ENCODE measurements at places on chromosomes 4 and X.

DNA sequence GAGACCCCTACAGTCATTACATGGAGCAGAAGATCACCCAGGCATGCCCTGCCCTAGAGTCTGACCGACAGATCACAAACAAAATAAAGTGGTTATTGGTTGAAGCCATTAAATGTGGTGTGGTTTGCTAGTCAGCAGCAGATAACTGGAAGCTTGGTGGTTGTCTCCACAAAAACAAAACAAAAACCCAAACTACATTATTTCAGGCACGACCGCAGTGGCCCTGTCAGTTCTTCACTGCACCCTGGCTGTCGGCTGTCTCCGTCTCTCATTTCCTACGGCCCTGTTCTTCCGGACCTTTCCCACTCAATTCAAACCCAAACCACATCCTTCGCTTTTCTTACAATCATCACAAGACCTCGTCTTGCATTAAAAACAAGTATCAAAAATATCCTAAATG is 521.3 kb upstream of the ZFP42 start:
- ATAC-seq, result no peak

- ATAC-seq, result no peak
Observed at GRCh38 chr4:152836936-152837335, 57.2 kb downstream of the ARFIP1 start.

- no peak for ATAC-seq
Observed at GRCh38 chr4:6097581-6097980, 79.3 kb upstream of the C4orf50 start.

- ATAC-seq, result no peak
Observed at GRCh38 chr4:41318839-41319530, 62.3 kb downstream of the UCHL1 start.

- no peak for ATAC-seq
Observed at GRCh38 chrX:149365061-149365460, 140.0 kb downstream of the IDS start.

- ATAC-seq, result no peak
Observed at GRCh38 chr4:187464573-187464972, 531.0 kb upstream of the ZFP42 start.

- ATAC-seq, result no peak
Observed at GRCh38 chr4:95204873-95205272, 343.9 kb downstream of the UNC5C start.

DNA sequence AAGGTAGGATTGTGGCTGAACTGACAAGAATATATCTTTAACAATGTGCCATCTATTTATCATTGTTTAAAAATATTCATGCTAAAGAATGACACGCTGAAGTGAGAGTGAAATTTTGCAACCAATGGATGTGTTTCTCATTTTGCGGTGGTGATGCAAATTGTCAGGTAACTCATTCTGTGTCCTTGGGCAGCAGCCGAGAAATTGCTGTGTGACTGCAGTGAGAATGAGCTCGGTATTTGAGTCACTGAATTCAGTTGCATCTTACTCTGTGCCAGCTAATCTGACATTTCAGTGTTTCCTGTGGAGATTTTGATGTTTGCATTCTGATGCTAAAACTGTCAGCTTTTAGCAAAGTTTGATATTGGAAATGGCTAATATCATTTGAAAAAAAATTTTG is 28.1 kb downstream of the MCUB start:
- ATAC-seq, result no peak

GRCh38 chr4:5931526-5931925 is 38.6 kb upstream of the CRMP1 start:
- no peak for ATAC-seq

DNA sequence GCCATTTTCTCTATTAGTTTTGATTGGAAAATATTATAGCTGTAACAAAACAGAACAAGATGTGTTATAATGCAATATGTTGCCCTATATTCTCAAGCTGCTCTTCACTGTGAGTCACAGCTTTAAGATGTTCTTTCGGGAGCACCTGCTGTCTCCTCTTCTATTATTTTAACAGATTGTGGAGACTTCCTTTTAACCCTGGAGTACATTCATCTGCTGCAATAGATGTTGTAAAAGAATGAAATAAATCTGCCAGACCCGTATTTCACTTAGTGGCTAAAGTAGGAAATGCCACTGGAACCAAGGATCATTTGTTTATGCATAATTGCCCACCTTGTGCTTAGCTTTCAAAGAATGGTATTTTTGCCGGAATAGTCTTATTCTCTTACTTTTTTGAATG is 11.1 kb downstream of the LSM6 start:
- ATAC-seq, result no peak
